ENCODE measurements at places on chromosomes 11 and 22.

GRCh38 chr11:1307163-1307870 is 2.1 kb downstream of the TOLLIP start:
- no peak for DNase-seq

- DNase-seq: no peak
Measured at GRCh38 chr11:124873951-124874350, 8.7 kb downstream of the ROBO3 start.

- DNase-seq: no peak
Measured at GRCh38 chr11:69818231-69818602, 999 bp downstream of the FGF3 start.

- DNase-seq: no peak
Measured at GRCh38 chr22:39405346-39406085, 5.9 kb downstream of the TAB1 start.

- no peak for DNase-seq
Measured at GRCh38 chr11:108453207-108453835, 14.0 kb downstream of the C11orf65 start.
